ENCODE measurements at places on chromosomes 3 and 15.

DNA sequence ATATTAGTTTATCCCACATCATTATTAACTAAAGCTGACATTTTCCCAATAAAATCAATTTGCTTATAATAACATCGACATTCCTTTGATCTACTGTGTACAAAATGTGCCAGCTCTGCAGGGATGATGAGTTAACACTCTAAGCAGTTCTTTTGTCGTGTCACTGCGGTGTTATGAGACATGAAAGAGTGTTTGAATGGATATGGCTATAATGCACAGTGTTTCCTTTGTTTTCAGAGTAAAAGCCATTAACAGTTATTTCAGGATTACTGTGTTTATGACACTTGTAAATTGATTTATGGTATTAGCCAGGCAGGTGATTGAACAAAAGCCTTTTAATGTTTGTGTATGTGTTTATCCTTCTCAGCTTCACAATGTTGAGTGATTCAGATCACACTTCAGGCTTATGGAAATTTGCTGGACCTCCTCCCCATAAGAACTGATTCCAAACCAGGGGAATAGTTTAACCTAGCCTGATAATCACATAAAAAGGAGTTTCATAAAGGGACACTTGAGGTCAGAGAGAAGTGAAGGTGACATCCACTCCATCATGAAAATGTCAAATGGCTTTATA lies 115.7 kb downstream of the CHL1 start:
- no peak for DNase-seq

- no peak for DNase-seq
Measured at GRCh38 chr3:144431134-144431533, 459.5 kb downstream of the DIPK2A start.

DNA sequence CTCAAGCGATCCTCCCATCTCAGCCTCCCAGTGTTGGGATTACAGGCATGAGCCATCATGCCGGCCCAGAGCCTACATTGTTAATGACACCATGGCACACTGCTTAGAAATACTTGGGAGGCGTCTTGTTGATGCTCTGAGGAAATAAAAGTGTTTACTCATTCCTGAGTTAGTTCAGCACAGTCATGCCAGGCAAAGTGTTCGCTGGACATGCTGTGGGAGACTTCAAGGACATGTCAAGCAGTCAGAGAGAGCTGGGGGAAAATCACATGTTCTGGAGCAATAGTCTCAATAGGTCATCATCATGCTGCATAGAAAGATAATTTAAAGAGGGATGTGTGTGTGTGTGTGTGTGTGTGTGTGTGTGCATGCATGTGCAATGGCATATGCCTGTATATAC lies 37.5 kb downstream of the TTC23 start:
- DNase-seq, result no peak

- DNase-seq, result no peak
Measured at GRCh38 chr15:64681424-64682024, 93.9 kb downstream of the RBPMS2 start.

DNA sequence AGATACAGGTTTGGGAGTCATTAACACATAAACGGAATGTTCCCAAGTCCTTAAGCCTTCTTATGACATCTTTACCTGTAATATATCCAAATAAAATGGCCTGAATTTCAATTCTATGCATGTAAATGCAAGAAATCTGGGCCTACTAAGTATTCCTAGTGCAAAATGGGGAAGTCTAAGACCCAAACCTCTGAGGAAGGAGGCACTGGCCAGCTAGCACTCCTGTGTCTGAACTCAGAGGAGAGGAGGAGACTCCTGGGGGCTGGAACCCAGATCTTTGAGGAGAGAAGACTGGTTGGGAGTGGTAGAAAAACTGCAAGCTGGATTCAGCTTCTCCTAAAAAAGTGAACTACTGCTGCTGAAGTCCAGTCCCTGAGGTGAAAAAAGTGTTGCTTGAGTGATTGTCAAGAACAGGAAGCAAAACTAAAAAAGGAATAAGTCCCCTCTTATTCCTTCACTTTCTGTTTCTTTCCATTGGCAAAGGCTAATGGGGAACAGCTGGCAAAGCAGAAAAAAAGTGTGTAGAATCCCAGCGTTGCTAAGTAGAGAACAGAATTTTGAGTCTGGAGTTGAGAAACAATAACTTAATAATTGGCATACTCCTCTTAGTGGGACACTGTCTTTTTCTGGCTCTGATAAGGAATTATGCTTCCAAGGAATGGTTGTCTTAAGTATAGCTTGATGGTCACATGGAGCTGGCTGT lies 54.8 kb upstream of the ATP2C1 start:
- DNase-seq, result no peak

DNA sequence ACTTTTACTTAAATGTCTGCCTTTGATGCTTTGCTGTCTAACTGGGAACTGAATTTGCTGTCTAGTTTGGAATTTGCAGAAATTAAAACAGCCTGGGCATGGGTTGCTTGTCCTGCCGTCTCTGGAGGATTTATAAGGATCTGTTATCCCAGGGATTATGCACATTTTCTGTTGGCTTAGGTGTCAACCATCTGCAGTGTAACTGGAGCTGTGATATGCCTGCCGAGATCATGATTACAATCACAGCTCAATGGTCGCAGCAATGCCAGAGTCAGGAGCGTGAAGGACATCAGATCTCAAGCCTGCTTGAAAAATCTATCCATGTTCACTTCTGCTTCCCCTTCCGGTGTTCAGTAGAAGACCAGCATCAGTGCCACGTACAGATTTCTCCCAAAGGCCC lies 41.8 kb upstream of the SETMAR start:
- DNase-seq, result no peak
